Chondrocyte (in vitro differentiated cells): ENCODE measurements at places on chromosomes 1 and 21. TPM values are rescaled to one million over a fixed set of nuclear protein-coding genes. Genes with fewer than 3 reads are reported as not detected.

- no peak for DNase-seq
Observed at GRCh38 chr1:153344718-153345025, 4.0 kb downstream of the PGLYRP4 start.

GRCh38 chr1:19433719-19433998, 51.7 kb downstream of the CAPZB start:
- DNase-seq = no peak

Gene SPRR2G
- total RNA-seq = not detected in 3 replicates

DNA sequence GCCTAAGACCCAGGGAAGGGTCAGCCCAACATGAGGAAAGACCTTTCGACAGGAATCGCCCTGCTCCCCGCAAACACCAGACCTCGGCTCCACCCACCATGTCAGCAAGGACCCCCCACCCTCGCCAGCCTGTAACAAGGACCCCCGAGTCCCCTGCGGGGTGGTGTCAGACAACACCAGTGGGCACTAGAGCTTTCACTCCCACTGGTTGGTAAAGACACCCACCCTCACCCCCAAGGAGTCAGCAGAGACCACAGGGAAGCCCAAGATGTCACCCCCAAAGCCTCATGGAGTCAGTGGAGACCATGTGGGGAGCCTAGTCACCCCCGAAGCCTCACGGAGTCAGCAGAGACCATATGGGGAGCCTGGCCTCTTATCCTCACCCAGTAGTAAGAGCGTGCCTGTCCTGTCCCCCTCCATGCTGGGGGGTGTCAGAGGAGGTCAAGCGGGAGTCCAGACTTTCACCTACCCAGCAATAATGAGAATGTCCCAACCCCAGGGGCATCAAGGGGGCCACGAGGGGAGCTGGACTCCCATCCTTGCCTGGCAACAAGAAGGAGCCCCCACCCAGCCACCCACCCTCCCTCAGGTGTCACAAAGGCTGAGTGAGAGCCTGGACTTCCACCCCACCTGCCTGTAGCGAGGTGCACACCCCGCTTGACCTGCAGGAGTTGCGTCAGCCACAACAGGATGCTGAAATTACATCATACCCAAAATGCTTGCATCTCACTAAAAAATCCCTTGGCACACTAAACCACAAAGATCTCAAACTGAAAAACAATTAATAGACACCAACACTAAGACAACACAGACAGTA, 24.8 kb downstream of the SLC19A1 start:
- DNase-seq = peak; percentile 75

- no peak for DNase-seq
Observed at GRCh38 chr21:46180079-46180722, 4.1 kb downstream of the SPATC1L start.

- DNase-seq = no peak
Observed at GRCh38 chr1:234600418-234601281, 9.3 kb downstream of the IRF2BP2 start.

Gene LDLRAD1
- not detected in 3 replicates for total RNA-seq

DNA sequence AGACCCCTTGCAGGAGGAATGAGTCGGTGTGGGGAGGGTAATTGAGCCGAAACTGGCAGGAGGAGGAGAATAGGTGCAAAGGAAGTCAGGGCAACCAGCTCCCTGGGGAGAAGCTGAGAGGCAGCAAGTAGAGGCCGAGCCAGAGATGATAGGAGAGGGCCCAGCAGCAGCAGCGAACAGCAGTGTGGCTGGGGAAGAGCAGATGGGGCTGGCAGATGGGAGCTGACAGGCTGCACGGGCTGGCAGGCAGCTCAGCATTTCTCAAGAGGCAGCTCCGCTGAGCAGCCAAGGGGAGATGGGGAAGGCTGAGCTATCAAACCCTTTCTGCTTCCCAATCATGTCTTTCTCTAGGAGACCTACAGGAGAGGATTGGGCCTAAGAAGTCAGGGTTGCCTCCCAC, 158.2 kb downstream of the TRIM33 start:
- DNase-seq = no peak

Gene MFSD2A
- 1.4 to 2.5 TPM (median 1.8 TPM) in 3 replicates for total RNA-seq

DNA sequence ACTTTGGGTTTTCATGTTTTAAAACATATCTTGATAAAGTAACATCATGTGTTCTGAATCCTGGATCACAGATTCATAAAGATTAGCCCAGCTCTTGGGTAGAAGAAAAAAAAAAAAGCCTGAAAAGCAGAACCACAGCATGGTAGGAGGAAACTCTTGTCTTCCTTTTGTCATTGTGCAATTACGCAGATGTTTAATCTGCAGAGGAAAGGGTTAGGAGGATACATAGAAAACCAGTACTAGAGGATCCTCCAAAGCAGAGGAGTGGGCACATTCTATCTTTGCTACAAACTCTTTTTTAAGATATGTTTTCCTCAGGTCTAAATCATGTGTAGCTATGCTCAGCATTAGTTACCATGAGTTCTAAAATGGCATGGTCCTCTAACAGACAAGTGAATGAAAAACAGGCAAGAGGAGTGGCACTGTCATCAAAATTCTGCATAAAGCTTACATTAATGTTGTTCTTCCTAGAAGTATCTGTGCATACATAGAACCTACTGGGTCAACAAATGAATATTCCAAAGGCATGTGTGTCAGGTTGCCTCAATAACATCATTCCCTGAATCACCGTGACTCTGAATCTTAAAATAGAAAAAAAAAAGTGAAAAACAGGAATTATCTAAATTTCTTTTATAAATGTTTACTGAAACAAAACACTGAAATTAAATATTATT, 107.0 kb downstream of the NME7 start:
- no peak for DNase-seq

DNA sequence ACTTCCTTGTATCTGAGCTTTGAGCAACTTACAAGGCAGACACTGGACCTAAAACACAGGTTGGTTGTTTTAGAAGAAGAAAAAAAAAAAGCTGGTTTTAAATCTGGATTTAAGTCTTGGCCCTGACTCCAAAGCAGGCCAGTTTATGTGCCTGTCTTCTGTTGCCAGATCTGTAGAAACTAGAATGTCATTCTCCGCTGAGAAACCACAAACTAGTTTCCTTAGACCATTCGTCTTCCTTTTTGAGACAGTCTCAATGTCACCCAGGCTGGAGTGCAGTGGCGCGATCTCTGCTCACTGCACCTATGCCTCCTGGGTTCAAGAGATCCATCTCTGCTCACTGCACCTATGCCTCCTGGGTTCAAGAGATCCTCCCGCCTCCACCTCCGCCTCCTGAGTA, 33.9 kb downstream of the APP start:
- no peak for DNase-seq

DNA sequence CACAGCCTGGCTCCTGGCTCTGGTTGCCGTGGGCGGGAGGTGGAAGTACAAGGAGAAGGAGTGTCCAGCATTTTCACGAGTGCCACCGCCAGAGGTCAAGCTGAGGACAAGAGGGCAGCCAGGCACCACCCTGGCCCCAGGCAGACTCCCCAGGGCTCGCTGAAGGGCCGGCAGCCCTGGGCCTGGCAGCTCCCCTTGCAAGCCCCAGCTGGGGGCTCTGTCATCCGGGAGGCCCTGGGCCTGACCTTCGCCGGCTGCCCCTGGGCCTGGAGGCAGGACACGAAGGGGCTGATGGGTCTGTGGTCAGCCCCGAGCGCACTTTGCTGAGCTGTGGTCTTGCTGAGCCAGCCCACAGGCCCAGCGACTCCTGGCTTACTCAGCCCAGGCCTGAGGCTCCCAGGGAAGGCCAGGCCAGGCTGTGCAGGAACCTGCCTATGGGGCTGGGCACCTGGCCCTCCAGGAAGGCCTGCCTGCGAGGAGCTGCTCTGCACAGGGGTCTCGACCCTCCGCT, 74.8 kb downstream of the MORN1 start:
- no peak for DNase-seq

- DNase-seq = no peak
Observed at GRCh38 chr1:44134071-44134920, 7.1 kb downstream of the KLF18 start.

DNA sequence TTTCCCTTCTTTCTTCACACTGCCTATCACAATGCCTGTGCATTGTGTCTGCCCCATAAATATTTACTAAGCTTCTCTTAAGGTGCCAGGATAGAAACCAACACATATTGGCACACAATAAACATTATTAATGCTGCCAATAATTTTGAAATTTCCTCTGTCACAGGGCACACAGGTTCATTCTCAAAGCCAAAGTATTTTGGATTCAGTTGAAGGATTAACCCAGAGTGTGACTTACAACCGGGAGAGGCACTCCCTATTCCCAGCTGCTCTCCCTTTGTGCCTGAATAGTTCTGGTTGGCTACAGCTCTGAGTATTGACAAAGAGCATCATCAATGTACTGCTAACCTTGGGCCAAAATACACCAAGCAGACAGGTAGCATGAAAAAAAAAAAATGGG, 46.6 kb upstream of the ATP1A1 start:
- no peak for DNase-seq

GRCh38 chr1:184412472-184412871, 25.6 kb downstream of the C1orf21 start:
- DNase-seq = no peak

DNA sequence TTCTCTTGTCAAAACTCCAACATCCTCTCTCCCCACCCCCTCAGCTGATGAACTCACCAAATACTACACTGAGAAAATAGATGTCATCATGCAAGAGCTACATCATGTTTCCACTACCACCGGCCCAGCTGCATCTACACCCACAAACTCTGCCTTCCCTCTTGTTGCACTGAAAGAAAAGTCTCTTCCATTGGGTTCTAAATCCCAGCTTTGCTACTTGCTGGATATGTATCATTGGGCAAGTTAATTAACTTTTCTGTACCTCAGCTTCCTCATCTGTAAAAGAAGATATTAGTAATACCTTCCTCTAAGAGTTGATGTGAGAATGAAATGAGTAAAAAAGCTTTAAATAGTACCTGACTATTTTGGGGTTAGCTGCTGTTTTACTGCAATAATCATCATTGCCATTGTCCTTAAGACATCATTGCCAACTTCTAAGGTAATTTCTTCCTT, 108.6 kb downstream of the OLFML2B start:
- DNase-seq = no peak

GRCh38 chr1:92352856-92353255, 54.0 kb downstream of the RPAP2 start:
- DNase-seq = no peak

DNA sequence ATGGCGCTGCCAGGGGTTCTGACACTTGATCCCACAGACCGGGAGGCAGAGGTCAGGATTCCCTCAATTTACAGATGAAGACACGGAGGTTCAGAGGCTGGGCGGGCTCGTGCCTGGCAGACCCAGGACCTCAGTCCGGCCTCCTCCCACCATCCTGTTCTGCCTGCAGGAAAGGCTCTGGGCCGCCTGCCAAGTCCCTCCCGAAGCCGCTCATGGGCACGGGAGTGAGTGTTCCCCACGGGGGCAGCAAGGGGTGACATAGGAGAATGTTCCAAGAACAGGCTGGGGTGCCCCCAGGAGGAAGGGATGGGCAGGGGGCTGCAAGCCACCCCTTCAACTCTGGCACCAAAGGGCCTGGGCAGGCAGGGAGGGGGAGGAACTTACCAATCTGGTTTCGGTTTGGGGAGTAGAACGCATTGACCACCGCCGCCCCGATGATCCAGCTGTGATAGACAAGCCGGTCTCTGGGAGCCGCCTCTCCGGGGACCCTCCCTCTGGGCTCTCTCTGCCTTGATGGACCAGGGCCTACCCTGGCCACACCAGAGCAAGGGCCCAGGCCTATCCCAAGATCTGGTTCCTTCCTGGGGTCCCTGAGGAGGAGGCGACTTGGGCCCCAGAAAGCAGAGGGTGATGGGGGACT, 7.5 kb downstream of the PRXL2B start:
- no peak for DNase-seq

GRCh38 chr1:108634521-108634920, 26.4 kb downstream of the HENMT1 start:
- no peak for DNase-seq

- no peak for DNase-seq
Observed at GRCh38 chr1:247493106-247493505, 35.2 kb upstream of the OR2B11 start.

DNA sequence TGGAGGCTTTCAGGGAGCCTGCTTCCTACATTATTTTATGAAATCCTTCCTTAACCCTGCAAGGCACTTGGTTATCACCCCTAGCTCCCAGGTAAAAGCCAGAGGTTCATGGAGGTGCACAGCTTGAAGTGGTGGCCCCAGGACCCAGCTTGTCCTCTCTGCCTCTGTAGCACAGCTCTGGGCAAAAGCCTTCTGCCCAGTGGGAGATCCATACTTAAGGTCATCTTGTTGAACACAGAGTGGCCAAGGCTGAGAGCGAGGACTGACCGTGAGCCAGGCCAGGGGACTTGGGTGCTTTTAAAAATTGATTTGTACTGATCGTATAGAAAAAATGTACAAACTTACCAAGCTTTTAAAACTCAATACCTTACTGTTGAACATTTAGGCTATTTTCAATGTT, 33.4 kb downstream of the KCNA2 start:
- DNase-seq = no peak

DNA sequence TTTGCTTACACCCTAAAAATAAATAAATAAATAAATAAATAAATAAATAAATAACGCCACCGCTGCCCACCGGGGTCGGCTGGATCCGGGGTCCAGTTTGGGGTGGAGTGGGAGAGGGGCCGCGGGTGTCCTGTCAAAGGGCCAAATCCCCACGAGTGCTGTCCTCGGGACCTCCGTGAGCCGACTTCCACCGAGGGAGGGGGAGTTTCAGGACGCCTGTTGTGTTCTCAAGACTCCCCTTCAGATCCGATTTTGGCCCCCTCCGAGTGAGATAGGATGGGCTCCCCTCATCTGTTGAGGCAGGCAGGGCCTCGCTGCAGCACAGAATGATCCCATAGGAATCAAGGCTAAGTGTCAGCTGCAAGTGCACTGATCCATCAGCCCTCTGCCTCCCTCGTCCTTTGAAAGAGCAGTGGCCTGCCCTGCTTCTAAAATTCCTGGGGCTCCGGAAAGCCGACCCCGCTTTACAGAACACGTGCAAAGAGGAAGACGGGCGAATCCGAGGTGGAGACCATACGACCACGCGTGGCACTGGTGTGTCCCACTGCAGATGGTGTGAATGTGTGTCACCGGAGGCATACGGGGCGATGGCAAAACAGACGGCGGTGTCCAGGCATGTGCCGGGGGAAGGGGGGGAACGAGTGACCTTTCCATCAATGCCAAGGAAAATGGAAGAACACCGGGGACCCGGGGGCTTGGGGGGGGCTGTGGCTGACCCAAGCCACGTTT, 3880.5 kb downstream of the SRGAP2C start:
- peak; percentile 89 for DNase-seq

Gene MPZ
- total RNA-seq = 0.31 to 0.45 TPM (median 0.41 TPM) in 3 replicates

DNA sequence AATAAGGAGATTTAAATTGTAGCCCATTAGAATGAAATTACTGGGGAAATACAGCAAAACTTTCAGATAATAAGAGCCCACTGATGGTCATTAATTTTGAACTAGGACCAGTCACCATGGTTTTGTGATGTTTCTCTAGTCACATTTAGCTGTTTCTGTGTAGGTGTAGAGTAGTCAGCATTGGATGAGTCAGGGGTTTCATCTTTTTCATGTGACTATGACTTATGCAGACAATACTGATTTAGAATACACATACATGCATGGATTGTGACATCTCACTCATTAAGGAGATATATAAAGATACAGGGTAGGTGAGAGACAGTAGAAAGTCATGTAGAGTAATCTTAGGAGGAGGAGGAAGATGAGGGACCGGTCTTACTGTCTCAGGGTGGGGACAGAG, 1192.7 kb downstream of the KCNT2 start:
- no peak for DNase-seq
